Stimulated activated CD8-positive, alpha-beta memory T cell treated with anti-CD3 and anti-CD28 coated beads, Interleukin-4, amount 100 ng/mL, for 1 hour (primary cell): ENCODE measurements at places on chromosomes 6 and 20.

- no peak for DNase-seq
Measured at GRCh38 chr20:33445881-33446625, 2.5 kb upstream of the SNTA1 start.

GRCh38 chr6:22102671-22103070 is 194.2 kb downstream of the PRL start:
- no peak for DNase-seq

DNA sequence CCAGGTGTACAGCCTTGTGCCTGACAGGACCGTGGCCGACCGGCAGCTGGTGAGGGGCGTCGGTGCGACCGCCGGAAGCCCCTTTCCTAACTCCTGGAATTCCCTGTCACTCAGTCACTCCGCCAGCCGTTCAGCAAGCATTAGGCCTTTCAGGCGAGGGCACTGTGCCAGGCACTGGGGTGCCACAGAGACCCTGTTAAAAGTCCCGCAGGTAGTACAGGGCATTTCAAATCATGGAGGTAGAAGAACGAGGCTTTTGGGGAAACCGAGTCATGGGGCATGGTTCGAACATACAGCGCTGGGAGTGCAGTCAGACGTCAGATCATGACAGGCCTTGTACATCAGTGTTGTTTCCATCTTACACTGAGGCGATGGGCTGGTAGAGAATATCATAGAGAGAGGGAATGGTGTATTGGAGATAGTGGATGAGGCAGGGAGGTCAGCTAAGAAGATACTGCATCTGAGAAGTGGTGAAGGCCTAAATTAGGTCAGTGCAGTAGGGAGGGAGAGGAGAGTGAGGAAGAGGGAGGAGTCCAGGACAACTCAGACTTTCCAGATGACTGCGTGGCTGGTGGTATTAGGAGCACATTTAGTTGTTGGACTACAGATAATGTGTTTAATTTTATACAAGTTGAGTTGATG is 892 bp upstream of the DXO start:
- DNase-seq = no peak

DNA sequence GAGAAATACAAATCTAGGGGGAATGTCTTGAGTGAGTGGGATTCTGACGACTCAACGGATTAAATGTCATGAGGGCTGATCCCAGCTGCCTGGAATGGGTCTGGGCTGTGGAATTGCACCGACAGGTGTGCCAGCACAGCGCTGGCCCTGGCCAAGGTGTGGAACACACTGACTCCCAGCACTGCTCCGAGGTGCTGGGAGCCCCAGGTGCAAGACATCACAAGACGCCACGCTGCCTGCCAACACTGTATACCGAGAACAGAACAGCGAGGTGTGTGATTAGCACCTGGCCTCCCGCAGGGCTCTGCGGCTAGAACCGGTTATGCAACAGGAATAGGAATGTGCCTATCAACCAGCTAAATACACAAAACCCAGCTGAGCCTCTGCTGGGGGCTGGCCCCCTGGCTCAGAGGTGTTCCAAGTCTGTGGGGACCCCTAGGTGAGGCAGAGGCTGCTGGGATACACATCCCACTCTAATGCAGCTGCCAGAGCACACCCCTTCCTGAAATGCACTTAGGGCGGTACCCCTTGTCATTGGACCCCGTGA is 24.8 kb upstream of the APMAP start:
- no peak for DNase-seq

- no peak for DNase-seq
Measured at GRCh38 chr20:50532221-50532620, 22.0 kb downstream of the PTPN1 start.

GRCh38 chr20:59207235-59207634 is 43.6 kb downstream of the ZNF831 start:
- no peak for DNase-seq

DNA sequence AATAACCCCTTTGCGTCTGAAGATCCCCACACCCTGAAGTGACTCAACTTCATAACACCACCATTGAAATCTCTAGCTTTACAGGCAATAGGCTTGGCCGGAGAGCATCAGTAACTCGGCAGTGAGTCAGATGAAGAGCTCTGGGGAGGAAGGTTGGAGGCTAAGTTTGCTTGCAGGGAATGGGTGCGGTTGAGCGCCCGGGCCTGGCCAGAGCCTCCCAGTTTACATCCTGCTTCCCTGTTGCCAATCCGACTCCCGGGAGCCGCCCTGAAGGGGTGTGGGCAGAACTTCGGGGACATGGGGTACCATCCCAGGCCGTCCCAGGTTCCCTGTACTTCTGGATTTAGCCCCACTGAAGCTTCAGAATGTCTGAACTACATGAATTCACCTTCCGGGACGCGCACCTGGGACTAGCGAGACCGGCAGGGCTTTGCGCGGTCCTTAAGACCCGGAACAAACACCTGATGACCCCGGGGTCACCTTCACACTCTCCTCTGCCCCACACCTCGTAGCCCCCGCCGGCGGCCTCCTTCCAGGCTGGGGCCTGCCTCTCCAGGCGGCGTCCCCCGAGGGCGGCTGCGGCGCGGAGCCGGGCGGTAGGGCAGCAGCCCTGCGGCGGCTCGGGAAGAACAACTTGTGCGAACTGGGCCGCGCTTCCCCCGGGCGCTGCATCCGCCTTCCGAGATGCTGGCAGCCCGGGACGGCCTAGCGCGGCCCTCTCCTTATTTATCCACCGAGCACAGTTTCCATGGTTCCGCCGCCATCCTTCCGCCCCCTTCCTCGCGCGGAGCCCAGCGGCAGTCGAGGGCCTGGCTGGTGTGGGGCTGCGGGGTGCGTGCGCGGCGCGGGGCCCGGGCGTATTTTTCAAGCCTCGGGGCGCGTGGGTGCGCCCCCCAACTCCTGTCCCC is 56.6 kb upstream of the RREB1 start:
- DNase-seq = no peak

GRCh38 chr6:149033454-149033853 is 284.1 kb upstream of the TAB2 start:
- DNase-seq = no peak

DNA sequence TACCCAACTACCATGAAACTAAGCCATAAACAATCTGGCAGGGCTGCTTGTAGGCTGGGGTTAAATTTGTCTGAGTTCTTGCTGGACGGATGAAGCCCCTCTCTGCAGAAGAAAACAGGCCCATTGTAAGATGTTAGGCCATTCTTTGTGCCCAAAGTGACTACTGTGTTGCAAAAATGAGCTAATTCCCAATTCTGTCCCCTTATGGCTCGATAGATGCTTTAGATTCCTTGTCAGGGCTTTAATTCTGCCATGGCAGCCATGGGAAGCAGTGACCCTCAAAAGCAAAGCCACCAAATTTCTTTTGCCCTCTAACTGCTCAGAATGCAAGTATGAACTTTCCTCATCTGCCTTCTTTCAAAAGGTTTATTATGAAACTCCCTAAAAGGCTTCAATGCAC is 45.2 kb downstream of the LAMA4 start:
- DNase-seq = no peak
